ENCODE measurements at places on chromosomes 7 and 10.

DNA sequence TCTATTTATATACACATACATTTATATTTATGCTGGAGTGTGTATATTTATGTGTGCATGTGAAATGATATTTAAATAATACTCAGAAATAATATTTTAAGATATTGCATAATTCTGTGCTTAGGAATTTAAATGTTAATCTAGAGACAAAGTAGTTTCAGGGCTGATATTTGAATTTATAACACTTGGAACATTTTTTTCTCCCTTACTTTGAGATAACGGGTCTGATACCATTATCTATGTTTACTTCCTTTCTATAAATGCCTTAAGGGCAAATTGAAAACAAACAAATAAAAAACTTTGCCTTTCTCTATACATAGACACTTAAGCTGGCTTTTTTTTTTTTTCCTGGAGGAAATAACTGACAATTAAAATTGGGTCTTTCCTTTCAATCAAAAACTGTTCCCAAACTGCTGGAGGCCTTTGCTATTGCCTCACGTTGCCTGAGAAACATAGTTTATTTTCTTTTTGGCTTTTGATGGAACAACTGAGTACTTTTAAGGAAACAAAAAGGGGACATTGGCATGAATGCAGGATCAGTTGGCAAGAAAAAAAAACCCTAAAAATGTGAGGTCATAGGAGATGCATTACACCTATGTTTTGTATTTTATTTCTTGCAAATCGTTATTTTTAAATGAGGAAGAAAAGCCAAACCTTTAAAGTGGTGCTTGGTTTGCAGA, 98.7 kb downstream of the ITGA8 start:
- no peak for DNase-seq

DNA sequence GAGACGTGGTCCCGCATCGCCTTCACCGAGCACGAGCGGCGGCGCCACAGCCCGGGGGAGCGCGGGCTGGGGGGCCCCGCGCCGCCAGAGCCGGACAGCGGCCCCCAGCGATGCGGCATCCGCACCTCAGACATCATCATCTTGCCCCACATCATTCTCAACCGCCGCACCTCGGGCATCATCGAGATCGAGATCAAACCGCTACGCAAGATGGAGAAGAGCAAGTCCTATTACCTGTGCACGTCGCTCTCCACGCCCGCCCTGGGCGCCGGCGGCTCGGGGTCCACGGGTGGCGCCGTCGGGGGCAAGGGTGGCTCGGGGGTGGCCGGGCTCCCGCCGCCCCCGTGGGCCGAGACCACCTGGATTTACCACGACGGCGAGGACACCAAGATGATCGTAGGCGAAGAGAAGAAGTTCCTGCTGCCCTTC, 737 bp downstream of the CNNM2 start:
- peak; percentile 16 for DNase-seq

DNA sequence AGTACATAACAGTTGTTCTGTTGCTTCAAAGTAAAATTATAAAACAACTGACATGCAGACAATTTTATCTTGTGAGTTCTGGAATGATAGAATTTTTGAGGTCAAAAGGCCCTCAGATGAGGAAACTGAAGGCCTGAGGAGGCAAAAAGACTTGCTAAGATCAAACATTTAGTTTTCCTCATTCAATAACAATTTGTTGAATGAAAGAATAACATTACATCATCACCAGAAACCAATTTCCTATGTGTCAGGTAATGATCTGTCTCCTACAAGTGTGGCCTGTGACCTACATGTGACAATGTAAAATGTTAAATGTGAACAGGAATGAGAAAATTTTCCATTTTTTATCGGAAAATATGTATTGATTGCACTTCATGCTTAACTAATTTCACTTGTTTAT, 16.6 kb upstream of the ASB4 start:
- no peak for DNase-seq

DNA sequence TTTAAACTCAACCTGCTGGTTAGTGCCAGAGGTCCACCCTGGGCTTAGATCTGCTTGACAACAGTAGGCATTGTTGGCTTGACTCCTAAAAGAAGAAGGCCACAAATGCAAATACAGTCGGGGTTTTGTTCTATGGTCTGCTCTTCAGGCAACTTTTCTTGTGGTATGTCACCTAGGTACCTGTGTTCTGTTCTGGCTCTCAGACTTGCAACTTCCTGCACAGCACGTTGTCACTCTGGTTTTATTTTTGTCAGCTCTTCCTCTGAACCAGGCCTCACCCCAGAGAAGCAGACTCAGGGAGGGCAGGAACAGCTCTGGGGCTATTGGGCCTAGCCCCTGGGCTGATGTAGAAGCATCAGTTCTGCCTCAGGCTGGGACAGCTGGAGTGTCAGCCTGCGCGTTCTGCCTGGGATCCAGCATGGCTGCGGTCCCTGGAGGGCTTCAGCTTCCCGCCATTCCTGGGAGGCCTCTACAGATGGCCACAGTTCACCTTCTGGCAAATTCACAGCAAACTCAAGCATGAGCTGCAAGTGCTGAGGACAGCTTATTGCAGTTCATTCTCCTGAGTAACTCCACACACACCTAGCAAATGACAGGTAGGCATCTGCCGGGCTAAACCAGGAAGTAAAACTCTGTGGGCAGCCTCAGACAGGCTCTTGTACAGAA, 11.0 kb upstream of the PDCD4 start:
- DNase-seq, result peak; percentile 80

- no peak for DNase-seq
Observed at GRCh38 chr7:31059551-31059950, 7.4 kb downstream of the ADCYAP1R1 start.

DNA sequence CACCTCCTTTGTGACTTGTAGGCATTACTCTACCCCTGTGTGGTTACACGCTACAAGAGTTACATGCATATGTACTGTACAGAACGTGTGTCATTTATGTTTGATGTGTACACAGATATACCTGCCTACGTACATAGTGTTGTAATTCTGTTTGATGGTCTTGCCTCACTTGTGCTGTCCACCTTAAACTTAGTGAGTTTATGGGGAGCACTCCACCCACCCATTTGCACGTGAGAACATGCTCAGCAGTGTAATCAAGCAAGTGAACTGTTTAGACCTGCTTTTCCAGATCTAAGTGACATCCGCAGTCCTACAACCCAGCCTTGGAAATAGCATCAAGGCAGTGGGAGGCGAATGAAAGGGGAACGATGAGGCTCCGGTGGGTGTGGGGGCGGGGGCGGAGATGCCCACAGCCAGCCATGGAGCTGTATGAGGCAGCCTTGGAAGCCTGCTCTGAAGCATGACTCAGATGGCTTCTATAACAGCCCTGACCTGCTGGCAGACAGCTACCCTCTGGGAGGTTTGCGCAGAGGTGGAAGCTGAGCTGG, 52.1 kb downstream of the SUFU start:
- no peak for DNase-seq

- DNase-seq, result no peak
Observed at GRCh38 chr10:64159910-64160872, 639.0 kb downstream of the REEP3 start.

GRCh38 chr7:44058759-44059218, 6.6 kb downstream of the PGAM2 start:
- DNase-seq, result no peak

- no peak for DNase-seq
Observed at GRCh38 chr10:127368929-127369328, 172.5 kb upstream of the INSYN2A start.

- no peak for DNase-seq
Observed at GRCh38 chr7:16935341-16935735, 53.6 kb upstream of the AGR3 start.

DNA sequence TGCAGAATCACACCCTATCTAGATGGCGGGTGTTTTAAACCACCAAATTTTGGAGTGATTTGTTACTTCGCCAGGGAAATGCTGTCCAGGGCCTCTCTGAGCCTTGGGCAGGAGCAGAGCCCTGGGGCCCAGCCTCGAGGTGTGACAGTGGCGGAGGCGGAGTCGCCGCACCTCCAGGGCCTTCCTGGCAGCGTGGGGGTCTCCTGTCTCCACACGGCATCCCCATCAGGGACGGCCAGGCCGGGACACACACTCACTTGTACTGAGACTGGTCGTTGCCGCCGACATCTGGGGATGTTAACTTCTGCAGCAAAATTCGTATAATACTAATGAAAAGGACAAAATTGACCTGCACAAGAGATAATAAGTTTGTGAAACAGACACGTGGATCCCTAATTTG, 110.7 kb downstream of the VIPR2 start:
- no peak for DNase-seq

- no peak for DNase-seq
Observed at GRCh38 chr7:117157241-117158209, 165.3 kb downstream of the WNT2 start.

GRCh38 chr7:94392393-94392786, 2.3 kb upstream of the COL1A2 start:
- DNase-seq, result no peak

DNA sequence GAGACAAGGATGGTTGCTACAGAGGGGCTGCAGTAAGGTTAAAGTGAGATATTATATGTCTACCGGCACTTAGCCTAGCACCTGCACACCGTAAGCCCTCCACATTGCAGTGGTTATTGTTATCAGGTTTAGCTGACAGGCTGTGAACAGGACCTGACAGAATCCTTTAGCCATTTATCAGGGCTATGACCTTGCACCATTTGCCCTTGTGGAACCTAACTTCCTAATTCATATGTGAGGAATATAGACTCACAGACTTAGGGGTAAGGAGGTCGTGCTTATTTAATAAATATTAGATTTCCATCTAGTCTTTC, 10.1 kb downstream of the NCOA4 start:
- DNase-seq, result no peak

DNA sequence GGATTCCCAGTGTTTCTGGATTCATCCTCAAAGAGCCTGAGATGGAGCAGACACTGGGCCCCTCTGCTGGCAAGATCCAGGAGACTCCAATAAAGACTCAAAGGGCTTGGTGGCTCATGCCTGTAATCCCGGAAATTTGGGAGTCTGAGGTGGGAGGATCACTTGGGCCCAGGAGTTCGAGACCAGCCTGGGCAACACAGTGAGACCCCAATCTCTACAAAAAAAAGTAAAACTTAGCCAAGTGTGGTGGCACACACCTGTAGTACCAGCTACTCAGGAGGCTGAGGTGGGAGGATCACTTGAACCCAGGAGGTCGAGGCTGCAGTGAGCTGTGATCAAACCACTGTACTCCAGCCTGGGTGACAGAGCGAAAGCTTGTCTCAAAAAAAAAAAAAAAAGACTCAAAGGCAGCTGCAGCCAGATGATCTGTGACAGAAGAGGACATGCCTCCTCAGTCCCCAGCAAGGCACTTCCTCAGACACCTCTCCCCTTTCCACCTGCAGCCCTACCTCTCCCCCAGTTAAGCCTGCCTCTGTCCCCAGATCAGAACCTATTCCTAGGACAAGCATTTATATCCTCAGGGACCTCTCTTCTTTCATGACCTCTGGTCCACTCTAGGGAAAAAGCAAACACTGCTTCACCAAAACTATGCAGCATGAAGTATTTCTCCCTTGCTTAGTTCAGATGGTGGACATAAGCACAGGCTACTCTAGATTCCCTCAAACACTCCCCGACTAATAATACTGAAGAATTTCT, 27.9 kb downstream of the PDLIM1 start:
- no peak for DNase-seq

DNA sequence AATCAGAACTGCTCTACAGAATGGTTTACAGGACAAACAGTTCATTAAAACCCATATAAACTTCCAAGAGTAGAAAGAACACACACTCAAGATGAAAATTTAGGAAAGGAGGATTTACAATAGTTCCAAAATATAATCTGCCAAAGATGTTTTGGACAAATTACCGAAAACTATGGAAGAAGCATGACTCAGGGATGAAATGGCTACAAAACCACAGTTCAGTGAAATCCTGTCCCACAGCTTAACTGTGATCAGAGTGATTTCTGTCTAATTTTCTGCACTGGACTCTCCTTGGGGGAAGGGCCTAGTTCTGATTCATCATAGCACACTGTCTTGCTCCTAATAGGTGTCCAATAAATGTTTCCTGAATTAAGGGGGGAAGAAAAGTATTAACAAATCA, 82.2 kb downstream of the HIPK2 start:
- no peak for DNase-seq

GRCh38 chr7:96667026-96667425, 42.6 kb downstream of the SEM1 start:
- no peak for DNase-seq

DNA sequence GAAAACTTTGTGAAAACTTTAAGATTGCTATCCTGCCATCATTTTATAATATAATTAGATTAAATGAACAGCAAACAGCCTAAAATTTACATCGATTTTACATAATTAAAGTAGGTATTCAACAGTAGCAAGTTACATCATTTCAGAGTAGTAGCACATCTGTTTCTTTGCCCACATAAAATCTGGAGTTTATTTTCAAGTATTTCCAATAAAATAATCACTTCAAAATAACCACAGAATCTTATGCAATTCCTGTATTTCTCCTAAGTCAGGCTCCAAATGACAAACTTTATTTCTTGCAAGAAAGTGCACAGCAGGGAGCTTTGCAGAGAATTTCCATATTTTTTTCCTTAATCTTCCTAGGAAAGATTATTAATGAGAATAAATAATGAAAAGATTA, 82.6 kb downstream of the CUBN start:
- no peak for DNase-seq

GRCh38 chr7:117612637-117613036, 132.8 kb downstream of the CFTR start:
- no peak for DNase-seq

DNA sequence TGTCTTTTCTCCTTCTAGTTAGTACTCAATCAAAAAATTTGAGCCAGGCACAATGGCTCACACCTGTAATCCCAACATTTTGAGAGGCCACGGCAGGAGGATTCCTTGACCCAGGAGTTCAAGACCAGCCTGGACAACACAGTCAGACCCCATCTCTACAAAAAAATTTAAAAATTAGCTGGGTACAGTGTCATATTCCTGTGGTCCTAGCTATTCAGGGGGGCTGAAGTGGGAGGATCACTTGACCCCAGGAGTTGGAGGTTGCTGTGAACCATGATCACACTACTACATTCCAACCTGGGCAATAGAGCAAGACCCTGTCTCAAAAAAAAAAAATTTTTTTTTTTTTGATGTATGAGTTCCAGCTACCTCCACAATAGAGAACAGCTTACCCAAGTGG, 57.8 kb downstream of the SKIDA1 start:
- DNase-seq, result no peak

- DNase-seq, result no peak
Observed at GRCh38 chr7:116166156-116166555, 44.2 kb upstream of the TES start.

DNA sequence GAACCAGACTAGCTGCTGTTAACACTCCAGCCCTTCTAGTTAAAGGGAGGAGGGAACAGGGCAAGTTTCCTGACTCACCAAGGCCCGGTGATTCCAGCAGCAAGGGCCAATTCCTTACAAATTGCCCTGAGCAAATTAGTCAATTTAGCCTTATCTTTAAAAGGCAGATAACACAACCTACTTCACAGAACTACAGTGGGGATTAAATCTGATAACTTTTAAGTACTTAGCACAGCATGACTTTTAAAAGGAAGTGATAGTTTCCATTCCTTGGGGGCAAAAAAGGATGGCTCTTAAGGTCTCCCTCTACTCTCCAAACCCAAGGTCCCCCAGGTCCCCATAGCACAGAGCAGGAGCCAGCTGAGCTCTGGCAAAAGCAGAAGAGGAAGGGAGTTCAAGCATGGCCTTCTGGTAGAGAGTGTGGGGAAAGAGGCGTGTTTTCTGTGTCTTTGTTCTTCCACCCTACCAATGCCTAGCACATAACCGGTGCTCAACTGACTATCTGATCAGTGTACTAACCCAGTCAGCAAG, 4.0 kb downstream of the CDCA7L start:
- no peak for DNase-seq

- DNase-seq, result no peak
Observed at GRCh38 chr7:105655067-105655466, 73.8 kb upstream of the EFCAB10 start.

- DNase-seq, result peak; percentile 40
Observed at GRCh38 chr7:100604976-100605911, 3.1 kb downstream of the PCOLCE start.

All from CD4-positive, alpha-beta T cell treated with Interleukin-12 subunit alpha and Interleukin-12 subunit beta, for 1 hour (primary cell).